ENCODE measurements at places on chromosomes 12 and 14.
A peak's percentile ranks its signal among the peaks of the same experiment; 100 is the strongest.

GRCh38 chr12:47509398-47509851 lies 196.4 kb downstream of the RPAP3 start:
- no peak for DNase-seq

DNA sequence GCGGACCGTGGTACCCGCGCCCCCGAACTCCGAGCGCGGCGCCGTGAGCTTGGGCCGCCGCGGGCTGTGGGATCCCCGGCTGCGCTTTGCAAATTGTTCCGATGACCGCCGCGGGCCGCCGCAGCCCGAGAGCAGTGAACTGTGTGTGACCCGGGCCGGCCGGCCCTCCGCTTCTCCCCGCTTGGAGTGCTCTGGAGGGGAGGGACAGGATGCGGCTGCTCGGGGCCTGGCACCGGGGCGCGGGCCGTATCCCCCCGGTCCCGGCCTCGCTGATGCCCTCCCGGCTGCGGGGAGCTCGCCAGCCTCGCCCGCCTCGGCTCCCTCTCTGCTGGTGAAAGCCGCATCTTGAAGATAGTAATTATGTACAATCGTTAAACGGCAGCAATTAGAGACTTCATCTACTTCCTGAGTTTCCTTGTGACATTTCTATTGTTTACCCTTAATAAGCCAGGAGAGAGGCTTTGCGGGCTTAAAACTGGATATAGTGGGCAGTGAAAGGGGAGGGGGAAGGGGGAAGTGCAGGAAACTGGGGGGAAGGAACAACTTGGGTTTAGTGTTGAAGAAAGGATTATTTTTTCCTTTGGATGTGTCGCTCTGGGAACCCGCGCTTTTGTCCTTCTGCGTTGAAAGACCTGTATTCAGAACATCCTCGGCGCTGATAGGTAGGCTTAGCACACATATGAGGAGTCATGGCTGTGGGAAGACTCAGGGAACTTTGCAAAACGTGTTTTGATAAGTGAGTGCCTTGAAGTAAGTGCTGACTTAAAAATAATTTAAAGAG lies 1.2 kb downstream of the PELI2 start:
- DNase-seq = peak; percentile 69

DNA sequence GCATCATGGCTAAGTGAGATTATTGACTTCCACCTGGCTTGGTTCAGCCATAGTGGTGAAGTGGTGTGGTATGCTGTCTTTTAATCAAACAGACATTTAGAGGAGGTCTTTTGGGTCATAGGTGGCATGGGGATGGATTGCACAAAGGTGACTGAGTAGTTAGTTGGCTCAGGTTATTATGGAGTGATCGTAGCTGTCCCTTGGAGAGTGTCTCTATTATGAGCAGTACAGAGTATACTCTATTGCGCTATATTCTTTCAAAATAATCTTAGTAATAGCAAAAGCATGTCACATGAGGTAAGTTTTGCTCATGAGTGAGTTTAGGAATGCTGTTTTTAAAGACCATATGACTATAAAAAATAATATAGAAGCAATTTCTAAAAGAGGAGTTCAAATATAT lies 60.4 kb downstream of the RASSF8 start:
- DNase-seq = no peak

- DNase-seq = no peak
Measured at GRCh38 chr14:77098529-77099353, 683 bp downstream of the CIPC start.

DNA sequence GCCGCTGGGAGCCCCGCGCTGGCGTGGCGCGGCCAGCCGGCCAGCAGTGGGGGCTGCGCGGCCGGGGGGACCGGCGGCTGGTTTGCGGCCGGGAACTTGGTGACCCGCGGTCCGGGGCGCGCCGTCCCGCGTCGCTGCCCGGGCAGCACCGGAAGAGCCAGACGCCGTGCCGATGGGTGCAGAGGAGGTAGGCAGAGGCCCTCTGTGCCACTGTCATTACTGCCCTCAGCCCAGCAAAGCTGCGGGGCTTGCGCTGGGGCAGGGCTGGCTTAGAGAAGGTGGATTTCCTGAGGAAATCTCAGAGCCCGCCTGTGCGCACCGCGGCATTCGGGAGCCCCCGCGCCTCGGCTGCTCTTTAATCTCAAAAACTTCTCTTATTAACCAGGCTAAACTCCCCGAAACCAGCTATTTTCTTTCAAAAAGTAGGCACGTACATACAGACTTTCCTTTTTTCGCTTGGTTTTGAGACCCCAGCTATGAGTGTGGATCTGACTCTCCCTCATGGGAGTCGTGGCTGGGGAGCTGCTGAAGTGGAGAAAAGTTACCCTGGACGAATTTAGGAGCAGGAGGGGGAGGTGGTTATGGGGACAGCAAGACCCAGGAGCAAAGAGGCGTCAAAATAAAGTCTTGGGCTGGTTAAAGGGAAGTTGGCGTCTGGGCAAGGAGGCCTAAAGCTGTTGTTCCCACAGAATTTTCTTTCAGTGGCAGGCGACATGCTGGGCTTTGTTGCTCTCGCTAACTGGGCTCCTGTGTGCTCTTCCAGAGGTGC lies 802 bp downstream of the SUSD6 start:
- peak; percentile 43 for DNase-seq

GRCh38 chr14:21534576-21534975 lies 8.4 kb upstream of the SALL2 start:
- DNase-seq = peak; percentile 75

GRCh38 chr14:67468378-67468730 lies 20.2 kb downstream of the TMEM229B start:
- DNase-seq = no peak

- DNase-seq = peak; percentile 87
Measured at GRCh38 chr14:23153851-23154796, 29.3 kb downstream of the SLC7A8 start.

GRCh38 chr12:82414926-82415325 lies 56.6 kb downstream of the METTL25 start:
- no peak for DNase-seq

GRCh38 chr12:38892087-38892786 lies 13.2 kb downstream of the CPNE8 start:
- DNase-seq = no peak

DNA sequence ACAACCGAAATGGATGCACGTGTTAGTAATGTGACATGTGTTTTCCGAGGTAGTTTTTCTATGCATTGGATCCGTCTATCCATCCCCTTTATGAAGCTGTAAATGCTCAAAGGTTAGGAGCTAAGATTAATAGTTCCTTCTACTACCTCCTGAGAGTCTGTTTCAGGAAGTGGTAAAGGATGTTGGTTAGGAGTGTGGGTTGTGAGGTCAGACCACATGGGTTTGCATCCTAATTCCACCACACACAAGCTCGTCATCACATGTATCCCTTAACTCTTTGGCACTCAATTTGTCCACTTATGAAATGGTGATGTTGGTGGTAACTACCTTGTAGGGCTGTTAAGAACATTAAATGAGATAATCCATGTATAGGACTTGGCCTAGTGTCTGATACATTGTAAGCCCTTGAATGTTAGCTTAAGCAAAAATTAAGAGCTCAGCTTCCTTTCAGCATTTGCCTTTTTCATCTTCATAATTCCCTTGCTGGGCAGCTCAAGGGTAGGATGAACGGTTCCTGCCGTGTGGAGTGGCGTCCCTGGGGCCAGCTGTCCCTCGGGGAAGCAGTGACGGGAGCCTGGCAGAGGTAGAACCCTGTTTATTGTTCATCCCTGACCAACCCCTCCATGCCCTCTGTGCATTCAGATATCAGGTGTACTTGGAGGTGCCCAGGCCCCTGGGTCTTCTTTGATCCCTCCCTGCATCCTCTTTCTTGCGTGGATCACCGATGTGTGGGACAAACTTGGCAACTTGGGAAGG lies 52.3 kb downstream of the TSPAN9 start:
- no peak for DNase-seq

GRCh38 chr14:58280954-58281787 lies 17.2 kb upstream of the ARID4A start:
- no peak for DNase-seq

DNA sequence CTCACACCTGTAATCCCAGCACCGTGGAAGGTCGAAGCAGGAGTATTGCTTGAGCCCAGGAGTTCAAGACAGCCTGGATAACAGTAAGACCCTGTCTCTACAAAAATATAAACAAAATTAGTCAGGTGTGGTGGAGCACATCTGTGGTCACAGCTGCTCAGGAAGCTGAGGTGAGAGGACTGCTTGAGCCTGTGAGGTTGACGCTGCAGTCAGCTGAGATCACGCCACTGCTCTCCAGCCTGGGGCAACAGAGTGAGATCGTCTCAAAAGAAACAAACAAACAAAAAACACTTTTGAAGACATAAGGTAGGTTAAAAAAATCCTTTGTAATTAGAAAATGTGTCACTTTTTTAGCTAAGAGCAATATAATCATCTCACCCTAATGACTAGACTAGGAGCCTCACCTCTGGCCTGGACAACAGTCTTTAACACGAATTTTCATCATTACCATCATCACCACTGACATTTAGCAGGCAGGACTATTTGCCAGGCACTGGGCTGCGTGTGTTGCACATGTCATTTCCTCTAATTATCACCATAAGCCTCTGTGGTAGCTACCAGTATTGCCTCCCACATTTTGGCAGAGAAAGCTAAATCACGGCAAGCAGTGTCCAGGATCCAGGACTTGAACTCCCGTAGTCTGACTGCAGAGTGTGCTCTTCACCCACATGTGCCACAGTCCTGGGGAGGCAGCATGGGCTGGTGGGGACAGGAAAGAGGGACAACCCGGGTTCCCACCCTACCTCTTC lies 4.6 kb upstream of the SYCP3 start:
- no peak for DNase-seq

- no peak for DNase-seq
Measured at GRCh38 chr14:60183138-60183537, 17.9 kb upstream of the DHRS7 start.

DNA sequence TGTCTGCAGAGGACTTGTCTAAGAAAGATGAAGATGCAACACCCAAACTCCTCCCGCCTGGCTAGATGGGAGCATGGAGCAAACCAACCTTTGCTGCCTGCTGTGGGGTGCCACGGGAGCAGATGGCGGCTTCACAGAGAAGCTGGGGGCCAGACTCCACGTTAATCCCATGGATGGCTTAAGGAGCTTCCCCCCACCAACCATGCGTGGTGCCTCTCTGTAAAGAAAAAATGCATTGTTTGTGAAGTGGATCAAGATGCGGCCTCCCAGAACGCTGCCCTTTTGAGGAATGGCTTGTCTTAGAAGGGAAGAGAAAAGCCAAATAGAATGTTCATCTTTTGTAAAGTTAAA lies 15.6 kb downstream of the MVK start:
- DNase-seq = no peak

DNA sequence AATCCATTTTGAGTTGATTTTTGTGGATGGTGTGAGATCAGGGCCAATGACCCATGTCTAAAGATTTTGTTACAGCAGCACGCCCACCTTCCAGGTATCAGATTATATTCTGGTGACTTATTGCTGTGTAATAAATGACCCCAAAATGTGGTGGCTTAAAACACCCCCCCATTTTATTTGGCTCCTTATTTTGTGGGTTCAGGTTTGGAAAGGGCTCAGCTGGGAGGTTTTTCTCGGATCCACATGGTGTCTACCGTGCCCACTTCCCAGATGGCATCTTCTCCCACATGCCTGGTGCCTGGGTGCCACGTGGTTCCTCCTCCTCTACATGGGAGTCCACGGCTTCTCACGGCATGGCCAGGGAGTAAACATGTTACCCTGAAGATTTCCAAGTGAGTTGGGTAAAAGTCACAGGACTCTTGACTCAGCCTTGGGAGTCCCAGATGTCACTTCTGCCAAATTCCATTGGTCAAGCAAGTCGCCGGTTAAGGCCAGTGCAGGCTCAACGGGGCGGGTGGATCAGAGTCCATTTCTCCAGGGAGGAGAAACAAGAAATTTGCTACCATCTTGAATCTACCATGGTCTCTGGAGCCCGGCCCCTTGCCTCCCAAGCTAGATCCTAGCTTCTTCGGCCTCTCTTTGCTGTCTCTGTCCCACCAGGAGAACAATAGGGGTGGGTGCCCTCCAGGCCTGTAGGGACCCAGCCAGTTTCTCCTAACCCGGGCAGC lies 214.3 kb downstream of the KIF26A start:
- no peak for DNase-seq

DNA sequence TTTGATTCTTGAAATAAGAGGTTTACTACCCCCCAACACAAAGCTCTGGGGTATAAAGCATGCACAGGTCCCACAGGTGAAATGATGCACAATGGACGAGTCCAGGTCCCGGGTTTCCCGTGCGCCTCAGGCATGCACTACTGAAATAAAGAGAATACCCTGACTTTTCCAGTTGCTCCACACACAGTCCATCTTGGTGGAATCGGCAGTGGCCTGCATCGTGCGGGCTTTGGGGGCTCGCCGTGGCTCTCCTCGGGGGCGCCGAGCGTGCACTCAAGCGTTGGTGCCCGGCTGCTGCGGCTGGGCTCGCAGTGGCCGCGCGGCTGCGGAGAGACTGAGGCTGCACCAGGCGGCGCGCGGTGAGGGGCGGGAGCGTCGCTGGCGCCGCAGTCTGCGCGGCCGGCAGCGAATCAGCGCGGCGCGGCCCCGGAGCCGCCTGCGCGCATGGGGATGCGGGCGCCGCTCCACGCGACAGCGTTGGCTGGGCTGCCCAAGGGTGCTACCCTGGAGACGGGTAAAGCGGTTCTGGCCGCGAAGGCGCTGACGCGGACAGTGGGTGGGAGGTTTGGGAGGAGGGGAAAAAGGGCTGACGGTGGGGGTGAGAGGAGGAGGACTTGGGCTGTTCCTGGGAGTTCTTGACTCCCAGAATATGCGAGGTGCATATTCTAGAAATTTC lies 53.8 kb upstream of the CCDC175 start:
- peak; percentile 37 for DNase-seq

- DNase-seq = no peak
Measured at GRCh38 chr14:86799244-86799647, 1193.7 kb downstream of the GALC start.

GRCh38 chr14:35879654-35880249 lies 53.6 kb downstream of the BRMS1L start:
- no peak for DNase-seq

- peak; percentile 68 for DNase-seq
Measured at GRCh38 chr14:56797569-56798446, 12.5 kb downstream of the OTX2 start.

DNA sequence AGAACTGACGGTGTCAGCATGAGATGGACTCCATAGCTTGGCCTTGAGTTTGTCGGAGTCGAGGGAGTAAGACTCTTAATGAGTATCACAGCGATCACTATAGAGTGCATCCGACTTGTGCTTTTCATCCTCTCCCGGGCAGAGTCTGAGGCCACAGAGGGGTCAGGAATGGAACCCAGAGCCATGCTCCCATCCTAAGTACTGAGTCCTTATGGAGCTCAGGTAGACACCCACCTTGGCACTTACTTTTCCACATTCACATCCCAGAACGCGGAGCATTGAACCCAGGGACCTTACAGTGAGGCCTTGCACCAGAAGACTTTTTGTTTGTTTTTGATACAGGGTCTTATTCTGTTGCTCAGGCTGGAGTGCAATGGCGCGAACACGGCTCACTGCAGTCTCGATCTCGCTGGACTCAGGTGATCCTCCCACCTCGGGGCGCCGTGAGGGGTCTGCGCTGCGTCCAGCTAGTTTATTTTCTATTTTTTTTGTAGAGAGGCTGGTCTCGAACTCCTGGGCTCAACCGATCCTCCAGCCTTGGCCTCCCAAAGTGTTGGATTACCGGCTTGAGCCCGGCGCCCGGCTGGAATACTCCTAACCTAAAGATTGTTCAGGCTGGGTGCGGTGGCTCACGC lies 719 bp upstream of the SRSF9 start:
- DNase-seq = no peak
